ENCODE measurements at places on chromosomes 6 and 20. TPM values are rescaled to one million over a fixed set of nuclear protein-coding genes. Genes with fewer than 3 reads are reported as not detected.

LAMA2 gene
- 1.5 TPM for total RNA-seq

- DNase-seq, result no peak
These were observed 266.0 kb upstream of the CITED2 start for GRCh38 chr6:139640448-139640847.

DNA sequence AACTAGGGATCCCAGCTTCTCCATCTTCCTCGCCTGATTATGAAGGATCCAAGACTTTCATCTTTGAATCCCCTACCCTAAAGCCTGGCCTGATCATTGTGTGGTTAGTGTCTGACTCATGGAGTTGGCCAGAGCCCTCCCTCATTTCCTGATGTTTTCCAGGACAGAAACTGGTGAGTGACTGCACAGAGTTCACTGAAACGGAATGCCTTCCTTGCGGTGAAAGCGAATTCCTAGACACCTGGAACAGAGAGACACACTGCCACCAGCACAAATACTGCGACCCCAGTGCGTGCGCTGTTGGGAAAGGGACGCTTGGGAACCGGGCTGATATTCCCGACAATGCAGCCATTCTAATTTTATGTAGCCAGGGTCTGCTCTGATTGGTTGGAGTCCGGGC, 4.0 kb downstream of the CD40 start:
- DNase-seq, result no peak

DNA sequence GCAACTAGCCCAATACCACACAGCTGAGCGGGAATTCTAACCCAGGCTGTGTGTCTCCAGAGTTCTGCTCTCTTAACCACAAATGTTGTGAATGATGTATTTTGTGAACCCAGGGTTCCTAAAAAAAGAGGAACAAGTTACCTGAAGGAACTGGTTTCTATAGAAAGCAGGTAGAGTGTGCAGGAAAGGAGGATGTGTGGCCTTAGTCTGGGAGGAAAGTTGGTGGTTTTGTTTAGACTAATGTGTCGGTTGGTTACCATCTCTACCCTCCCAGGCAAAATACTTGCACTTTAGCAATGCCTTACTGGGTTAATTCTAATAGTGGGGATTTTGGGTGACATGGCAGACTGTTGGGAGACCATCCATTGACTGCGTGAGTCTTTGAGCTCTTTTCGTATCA, 143.3 kb downstream of the SCP2D1 start:
- no peak for DNase-seq

DNA sequence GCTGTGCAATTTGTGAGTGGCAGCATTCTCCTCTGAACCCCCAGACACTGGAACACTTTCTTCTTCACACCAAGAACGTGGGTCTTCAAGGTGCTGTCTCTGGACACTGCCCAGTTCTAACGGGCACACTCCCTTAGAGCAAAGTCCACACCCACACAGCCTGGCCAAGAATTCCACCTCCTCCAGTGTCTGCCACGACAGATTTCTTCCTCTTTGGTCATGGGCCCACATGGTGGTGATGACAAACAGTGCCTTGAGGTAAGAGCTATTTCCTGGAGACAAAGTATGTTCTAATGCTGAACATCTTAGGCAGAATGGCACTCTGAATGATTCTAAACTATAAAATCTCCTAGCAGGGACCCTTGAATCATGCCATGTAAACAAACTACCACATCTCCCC, 25.5 kb upstream of the SSTR4 start:
- no peak for DNase-seq

DNA sequence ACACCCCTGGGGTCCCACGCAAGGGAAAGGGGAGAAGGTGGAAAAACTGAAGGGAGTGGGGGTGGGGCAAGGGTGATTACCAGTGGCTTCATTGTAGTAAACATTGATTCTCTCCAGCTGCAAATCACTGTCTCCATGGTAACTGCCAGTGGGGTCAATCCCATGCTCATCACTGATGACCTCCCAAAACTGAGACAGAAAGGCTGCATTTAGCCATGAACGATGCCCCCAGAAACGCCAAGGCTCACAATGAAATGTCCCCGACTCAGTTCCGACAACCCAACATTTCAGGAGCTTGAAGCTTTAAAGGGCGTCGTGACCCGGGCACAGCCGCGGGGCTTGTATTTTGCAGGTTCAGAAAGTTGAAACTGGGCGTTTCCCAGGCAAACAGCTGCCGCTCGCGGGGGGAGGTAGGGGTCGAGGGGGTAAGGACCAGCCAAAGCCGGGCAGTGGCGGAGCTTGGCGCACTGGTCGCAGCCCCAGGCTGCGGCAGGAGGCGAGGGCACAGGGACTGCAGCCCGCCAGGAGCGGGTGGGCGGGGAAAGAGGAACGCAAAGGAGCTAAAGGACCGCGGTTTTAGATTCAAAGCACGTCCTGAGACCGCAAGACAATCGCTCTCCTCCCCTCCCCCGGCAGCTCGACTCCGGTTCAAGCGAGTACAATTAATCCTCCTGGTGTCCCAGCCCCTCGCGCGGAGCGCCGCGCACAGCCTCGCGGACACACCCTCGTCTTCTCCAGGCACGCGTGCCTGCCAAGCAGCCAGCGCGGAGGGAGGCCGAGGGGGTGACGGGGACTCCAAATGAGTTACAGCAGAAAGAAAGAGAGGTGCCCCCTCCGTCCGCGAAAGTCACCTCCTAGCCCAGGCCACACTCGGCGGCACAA, 731 bp downstream of the TUBB2B start:
- peak; percentile 91 for DNase-seq
